ENCODE measurements at places on chromosomes 3 and 15.

- DNase-seq: no peak
Measured at GRCh38 chr15:94070356-94071295, 160.7 kb upstream of the MCTP2 start.

- no peak for DNase-seq
Measured at GRCh38 chr3:18349197-18349798, 75.8 kb downstream of the SATB1 start.

GRCh38 chr15:44956388-44956787 is at the start of gene TERB2:
Gene TERB2 (plus strand): TSS chr15:44956687. CDS start chr15:44956719, 32 bp downstream.
- DNase-seq: no peak

DNA sequence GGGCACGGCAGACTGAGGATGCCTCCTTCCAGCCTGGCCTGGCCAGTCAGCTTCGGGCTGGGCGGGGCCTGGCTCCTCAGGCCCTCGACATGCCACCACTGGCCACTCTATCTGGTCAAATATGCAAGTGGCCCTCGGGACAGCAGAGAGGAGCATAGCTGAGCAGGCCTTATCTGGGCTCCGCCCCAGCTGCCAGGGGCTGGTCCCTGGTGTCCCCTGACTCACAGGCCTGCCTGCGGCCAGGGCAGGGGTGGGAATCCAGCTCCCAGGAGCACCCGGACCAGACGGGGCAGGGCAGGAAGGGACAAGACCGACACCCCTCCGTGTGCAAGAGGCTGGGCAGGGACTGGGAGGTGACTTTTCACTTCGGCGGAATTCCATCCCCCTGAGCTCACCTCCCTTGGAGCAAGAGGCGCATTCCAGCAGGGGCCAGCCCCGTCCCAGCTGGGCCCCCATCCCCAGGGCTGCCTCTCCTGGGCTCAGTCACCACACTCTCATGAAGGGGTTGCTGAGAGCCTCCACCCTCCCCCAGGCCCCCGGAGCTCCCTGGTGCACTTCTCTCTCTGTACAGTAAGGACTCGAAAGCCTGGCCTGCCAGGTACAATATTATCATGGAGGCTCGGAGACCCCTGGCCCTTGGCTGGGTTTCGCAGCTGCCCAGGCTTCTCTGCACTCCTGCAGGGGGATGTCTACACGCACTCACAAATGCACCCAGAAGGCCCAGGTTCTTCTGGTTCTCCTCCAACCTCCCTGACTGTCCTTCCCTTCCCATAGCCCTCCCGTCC is 29.5 kb downstream of the WNT7A start:
- DNase-seq: no peak

DNA sequence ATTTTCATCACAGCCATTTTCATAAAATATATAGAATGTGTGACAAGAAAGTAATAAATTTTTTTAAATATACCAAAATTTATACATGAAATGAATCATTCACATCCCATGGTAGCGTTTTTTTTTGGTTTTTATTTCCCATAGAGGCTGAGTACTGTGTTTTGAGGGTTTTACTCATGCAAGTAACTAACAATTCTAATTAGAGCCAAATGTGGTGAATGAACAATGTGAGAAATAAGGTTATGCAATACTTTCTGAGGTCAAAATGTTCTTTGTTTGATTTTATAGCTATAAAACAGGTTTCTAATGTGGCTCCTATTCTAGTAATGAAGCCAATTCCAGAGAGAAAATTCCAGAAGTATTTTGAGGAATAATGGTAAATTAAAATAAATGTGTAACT is 386.8 kb downstream of the TBC1D5 start:
- no peak for DNase-seq

GRCh38 chr15:71962537-71962936 is 152.2 kb downstream of the NR2E3 start:
- DNase-seq: no peak

GRCh38 chr15:57550640-57551039 is 41.1 kb upstream of the MYZAP start:
- DNase-seq: no peak

- no peak for DNase-seq
Measured at GRCh38 chr3:195230244-195230643, 40.7 kb downstream of the XXYLT1 start.

DNA sequence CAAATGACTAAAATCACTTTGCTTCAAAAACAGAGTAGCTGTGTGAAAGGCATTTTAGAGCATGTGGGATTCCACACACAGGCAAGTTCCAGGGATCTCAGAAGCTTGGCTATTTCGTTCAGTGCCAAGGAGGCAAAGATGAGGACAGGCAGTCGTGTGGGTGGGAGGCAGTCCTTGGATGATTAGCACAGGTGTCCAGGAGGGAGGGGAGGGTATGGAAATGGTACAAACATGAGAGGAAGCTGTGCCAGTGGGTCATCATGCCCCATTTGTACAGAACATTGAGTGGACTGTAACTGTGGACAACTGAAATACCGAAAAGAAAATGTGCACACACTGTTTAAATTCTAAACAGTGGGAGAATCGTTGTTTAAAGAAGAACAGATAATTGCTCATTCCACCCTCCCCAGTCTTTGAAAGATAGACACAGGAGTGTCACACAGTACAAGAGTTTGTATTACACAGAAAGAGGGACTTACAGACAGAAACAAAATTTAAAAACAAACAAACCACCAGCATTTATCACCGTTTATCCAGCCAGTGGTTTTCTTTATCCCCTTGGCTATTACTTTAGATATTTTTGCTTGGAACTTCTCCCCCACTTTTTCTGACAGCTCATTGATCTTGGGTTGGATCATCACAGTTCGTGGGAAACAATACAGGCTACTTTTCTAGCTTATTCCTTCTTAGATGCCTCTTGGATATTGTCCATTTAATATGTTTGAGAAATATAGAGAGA is 122.9 kb downstream of the GREM1 start:
- no peak for DNase-seq

DNA sequence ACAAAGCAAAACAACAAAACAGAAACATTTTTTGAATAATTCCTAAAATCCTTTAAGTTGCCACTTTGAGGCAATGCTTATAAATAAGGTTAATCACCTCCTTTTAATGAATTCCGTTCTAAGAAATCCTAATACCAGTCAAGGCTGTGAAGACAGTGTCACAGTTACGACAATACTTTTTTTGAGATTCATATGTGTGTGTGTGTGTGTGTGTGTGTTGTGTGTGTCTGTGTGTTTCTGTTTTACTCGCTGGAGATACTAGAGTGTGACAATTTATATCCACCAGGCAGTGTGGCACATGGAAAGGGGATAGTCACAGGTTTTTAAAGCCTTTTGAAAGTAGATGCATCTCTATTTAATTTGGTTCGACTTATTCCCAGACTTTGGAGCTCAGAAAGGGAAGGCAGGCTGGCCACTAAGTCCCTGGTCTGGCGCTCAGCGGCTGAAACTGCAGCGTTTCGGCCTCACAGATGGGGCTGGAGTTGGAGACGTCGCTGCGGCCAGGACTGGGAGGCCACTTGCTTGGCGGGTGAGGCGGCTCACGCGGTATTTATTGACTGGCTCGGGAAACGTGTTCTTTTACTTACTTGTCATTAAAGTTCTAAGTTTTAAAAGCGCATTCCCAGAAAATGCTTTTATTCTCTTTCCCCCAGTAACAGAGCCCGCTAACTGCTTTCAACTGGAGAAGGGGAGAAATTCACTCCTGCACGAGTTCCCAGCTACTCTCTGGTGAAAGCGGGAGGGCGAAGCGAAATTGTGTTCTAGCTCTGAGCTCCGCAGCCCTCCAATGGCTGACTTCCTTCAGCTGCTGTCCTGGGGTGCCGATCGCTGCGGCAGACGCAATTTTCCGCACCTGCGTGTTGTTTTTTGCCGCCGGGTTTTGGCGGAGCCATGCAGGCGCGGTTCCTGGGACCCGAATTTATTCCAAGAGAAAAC is 13.7 kb downstream of the ZIC1 start:
- peak; percentile 83 for DNase-seq

- DNase-seq: no peak
Measured at GRCh38 chr15:61344293-61344692, 115.2 kb upstream of the RORA start.

- no peak for DNase-seq
Measured at GRCh38 chr3:71994203-71994602, 209.3 kb upstream of the PROK2 start.

DNA sequence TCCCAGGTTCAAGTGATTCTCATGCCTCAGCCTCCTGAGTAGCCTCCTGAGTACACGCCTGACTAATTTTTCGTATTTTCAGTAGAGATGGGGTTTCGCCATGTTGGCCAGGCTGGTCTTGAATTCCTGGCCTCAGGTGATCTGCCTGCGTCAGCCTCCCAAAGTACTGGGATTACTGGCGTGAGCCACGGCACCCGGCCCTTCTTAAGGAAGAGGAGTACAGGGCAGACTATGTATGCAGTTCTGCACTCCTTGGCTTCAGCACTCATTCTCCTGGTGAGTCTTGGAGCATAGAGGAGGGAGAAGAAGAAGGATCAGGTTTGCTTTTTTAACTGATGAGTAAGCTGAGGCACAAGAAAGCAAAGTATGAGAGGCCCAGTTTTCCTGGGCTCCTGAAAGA is 99.8 kb upstream of the HACD2 start:
- no peak for DNase-seq

DNA sequence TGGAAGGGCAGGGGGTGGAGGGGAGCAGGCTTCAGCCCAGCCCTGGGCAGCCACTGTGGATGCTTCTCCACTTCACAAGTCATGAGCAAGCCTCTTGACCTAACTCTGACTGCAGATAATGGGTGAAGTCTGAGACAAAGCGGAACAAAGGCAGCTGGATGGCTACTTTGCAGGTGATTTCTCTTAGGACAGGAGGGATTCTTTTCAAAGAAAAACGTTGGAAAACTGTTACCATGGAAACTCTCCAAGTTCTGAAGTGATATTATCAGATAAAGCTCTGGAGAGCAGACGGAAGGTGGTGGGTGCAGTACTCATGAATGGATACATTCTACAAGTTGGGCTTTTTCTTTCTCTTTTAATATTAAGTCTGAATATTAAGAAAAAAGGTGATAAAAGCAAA is 254.2 kb upstream of the SLCO3A1 start:
- DNase-seq: no peak

DNA sequence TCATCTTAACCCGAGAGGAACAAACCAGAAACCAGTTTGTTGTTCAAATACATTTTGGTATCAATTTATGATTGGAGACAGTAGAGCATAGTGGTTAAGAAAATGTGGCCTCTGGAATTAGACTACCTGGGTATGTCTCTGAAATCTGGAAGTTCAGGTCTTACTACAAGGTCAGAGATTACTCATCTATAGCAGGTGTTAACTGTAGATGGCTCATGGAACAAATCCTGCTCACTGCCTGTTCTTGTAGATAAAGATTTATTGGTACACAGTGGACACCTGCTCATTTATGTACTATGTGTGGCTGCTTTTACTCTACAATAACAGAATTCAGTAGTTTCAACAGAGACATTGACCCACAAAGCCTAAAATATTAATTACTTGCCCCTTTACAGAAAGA is 413.3 kb downstream of the CNTN6 start:
- DNase-seq: no peak

- DNase-seq: peak; percentile 33
Measured at GRCh38 chr3:175398676-175399075, 539.5 kb downstream of the NAALADL2 start.

- no peak for DNase-seq
Measured at GRCh38 chr15:66772604-66773128, 70.6 kb downstream of the SMAD6 start.

GRCh38 chr3:140573011-140573410 is 104.9 kb upstream of the TRIM42 start:
- no peak for DNase-seq

GRCh38 chr15:56217341-56217740 is 26.3 kb downstream of the RFX7 start:
- DNase-seq: no peak

- DNase-seq: no peak
Measured at GRCh38 chr15:69377216-69377970, 36.8 kb upstream of the KIF23 start.
